ENCODE measurements at places on chromosomes 16 and 17.

DNA sequence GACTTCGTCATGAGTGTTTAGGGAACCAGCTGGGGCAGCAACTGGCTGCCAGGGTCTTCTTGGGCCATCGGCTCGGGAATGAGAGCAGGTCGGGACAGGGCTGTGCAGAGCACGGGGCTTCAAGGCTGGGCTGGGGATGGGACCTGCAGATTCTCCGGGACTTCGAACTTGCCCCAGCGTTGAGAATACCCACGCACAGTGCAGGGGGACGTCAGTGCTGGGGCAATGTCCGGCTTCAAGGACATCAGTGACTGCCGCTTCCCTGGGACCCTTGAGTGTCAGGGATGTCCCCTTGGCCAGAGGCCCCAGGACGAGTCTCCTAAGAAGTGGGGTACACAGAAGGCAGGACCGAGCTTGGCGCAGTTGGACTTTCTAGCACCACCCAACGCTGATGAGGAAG, 76.3 kb downstream of the MGAT5B start:
- DNase-seq = no peak

DNA sequence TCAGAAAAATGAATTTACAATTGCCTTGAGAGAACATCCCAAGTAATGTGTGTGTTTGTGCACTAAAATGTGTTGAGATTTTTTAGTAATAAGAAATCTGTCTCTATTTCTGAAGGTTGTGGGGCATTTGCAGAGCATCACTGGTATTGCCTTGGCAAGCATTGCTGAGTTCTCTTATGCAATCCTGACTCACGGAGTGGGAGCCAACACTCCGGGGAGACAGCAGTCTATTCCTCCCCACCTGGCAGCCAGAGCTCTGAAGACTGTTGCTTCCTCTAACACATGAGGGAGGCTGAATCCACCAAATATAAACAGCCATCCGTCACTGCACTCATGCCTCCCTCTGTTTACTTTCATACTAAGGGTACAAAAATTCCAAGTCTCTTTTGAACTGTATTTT, 10.6 kb downstream of the CNTD1 start:
- DNase-seq = no peak

DNA sequence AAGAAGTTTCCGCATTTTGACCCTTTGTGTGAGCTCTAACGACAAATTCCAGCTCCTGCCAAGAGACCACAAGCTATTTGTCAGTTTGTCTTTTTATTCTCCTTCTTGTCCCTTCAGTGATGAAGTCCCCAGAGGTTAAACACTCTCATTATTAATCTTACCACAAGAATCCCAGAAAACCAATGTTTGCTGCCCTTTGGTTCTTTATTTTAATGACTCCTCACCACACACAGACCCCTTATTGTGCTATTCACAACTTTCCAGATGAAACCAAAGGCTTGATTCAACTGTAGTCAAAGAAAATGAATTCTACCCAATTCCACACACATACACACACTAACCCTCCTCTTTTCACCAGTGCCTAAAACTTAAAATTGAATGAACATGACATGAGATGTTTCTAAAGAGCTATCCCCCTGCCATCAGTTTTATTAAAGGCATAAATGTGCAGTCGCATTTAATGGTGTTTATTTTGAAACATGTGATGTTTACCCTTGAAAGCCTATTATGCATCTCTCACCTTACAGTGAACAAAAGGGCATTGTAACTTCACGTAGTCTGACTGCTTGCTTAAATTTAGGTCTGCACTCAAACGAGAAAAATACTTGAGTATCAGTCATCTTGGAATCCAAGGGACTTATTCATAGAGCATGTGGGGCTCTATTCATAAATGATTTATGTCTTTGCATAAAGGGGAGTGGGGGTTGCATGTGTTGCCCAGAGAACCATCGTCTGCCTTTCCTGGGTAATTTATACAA, 44.1 kb downstream of the PCTP start:
- no peak for DNase-seq

- no peak for DNase-seq
Measured at GRCh38 chr17:80106751-80107150, 5.4 kb downstream of the GAA start.

DNA sequence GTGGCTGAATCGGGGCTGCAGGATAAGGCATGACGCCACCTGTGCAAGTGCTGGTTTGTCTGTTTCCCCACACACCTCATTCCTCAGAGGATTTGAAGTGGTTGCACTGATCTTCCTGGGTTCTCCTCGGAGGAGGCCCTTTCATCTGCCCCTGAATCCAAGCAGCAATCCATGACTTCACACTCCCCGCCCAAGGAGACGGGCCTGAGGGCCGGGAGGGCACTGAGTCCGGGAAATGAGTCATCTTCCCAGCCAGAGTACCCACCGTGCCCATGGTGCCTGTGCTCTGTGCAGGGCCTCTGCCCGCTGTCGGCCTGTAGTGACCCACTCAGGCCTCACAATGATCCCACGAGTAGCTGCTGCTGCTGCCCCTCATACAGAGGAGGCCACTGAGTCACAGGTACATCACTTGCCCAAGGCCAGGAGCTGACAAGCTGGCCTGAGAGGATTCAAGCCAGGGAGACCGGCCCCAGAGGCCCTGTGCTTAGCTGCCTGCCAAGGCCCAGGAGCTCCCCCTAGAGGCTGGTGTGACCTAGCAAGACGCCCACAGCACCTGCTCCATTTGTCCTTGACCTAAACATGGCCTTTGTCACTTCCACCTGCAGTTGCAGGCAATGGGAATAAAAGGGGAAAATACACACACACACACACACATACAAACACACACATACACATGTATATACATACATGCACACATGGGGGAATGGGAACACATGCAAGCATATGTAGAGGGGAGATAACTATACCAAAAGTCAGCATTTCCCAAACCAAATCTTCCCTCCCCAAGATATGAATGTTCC, 240.0 kb downstream of the C16orf95 start:
- DNase-seq = no peak

DNA sequence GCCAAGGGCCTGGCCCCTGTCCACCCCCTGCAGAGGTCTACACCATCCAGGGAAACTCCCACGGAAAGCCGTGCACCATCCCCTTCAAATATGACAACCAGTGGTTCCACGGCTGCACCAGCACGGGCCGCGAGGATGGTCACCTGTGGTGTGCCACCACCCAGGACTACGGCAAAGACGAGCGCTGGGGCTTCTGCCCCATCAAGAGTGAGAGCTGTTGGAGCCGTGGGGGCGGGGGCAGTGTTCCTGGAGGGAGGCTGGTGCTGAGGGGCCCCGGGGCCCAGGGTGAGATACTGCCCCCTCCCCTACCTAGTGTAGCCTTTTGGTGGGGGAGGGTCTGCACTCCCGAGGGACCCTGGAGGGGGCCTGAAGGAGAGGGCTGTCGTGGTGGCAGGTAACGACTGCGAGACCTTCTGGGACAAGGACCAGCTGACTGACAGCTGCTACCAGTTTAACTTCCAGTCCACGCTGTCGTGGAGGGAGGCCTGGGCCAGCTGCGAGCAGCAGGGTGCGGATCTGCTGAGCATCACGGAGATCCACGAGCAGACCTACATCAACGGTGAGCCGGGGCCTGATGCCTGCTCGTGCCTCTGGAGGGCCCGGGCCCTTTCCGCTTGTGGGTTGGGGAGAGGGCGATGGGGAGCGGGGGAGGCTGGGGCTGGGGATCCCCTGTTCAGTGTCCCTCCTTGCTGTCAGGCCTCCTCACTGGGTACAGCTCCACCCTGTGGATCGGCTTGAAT, 38.8 kb downstream of the MRC2 start:
- DNase-seq = no peak

DNA sequence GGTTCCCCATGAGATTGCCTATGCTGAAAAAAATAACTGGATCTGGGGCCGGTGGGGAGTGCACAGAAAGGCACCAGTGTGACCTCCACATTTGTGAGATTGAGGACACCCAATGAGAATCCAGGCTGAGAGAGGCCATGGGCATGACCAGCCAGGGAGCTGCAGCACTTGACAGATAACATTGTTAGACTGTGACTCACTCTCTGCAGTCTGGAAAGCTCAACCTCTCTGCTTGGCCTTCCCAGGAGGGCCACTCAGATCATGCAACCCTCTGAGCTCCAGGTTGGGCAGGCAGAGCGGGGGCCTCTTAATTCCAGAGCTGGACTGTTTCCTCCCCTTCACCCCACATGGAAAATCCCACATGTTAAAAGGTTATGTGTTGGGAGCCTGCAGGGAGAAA, 30.1 kb downstream of the FZD2 start:
- no peak for DNase-seq

DNA sequence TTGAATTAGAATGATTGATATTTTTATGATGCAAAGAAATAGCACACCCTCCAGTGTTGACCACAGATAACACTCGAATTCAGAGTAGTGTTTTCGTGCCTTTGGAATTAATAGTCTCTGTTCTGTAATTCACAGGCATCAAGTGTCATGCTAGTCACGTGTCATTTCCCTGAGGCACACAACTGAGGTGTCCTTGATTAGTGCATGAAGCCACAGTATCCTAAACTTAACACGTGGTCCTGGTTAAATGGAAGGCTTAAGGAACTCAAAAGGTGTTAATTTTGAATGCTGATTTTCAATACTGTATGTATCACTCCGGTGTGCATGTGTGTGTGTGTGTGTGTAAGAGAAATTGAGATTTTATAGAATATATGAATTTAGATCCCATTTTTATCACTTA, 625.6 kb downstream of the TMEM114 start:
- no peak for DNase-seq

DNA sequence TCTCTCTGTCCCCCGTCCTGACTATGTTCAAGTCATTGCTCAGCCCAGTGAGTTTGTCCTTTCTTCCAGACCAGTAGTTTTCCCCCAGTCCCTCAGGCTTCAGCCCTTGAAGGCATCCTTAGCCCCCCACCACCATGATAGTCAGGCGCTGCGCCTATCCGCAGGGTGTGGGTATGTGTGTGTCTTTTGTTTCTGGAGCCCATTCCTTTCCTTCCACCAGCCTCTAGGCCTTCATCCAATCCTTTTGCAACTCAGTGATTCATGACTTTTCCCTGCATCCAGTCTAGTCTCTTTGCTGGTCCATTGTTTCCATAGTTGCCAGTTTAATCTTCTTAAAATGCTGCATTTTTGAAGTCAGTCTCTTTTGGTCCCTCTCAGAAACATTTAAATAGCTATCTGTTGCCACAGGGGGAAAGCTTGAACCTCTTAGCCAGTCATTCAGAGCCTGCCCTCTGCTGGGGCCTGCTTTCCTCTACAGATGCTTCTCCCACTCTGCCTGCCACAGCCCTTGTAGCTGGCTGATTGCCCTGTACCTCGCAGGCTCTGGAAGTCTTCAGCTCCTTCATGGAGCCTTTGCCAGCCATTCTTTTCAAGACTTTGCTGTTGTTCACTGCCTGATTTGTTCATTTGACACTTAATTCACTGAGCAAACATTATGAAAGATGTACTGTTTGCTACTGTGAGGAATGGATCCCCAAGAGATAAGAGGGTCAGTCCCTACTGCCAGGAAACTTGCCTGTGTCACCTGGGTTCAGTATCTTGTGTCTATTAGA, 55.9 kb upstream of the ADCY7 start:
- DNase-seq = peak; percentile 32

DNA sequence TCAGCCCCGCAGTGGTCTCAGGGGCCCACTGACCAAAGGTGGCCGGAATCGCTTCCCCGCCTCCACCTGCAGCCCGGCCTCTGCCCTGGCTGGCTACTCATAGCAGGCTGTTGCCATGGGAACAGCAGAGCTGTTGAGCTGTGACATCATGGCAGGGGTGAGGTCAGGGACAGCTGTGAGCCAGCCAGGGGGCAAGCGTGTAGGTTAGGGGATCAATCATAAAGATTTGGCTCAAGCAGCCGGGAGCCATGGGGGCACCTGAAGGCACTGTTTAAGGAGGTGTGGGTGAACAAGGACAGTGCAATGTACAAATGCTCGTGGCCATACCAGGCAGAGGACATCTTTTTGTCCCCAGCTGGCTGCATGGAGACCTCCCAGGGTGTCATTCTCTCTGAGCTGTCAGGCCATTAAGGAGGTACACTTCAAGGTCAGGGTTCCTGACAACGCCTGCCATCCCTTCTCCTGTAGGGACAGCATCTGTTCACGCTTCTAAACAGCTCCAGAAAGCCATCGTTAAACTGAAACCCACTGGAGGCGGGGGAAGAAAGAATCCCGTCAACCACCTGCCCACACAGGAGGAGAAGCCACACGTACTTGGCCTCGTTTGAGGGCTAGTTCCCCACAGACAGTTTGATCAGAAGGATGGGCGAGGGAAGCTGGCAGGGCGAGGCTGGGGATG, at the start of gene CEP295NL:
Gene CEP295NL (minus strand): TSS at position 101 of the 679 bp plus-strand sequence. CDS start 1,373 bp downstream, outside the sequence.
- DNase-seq = no peak

- peak; percentile 34 for DNase-seq
Measured at GRCh38 chr17:50177983-50178834, 12.4 kb downstream of the SGCA start.

- DNase-seq = no peak
Measured at GRCh38 chr16:61730997-61731396, 305.2 kb downstream of the CDH8 start.

GRCh38 chr16:23509782-23510163, 521 bp downstream of the GGA2 start:
- no peak for DNase-seq

DNA sequence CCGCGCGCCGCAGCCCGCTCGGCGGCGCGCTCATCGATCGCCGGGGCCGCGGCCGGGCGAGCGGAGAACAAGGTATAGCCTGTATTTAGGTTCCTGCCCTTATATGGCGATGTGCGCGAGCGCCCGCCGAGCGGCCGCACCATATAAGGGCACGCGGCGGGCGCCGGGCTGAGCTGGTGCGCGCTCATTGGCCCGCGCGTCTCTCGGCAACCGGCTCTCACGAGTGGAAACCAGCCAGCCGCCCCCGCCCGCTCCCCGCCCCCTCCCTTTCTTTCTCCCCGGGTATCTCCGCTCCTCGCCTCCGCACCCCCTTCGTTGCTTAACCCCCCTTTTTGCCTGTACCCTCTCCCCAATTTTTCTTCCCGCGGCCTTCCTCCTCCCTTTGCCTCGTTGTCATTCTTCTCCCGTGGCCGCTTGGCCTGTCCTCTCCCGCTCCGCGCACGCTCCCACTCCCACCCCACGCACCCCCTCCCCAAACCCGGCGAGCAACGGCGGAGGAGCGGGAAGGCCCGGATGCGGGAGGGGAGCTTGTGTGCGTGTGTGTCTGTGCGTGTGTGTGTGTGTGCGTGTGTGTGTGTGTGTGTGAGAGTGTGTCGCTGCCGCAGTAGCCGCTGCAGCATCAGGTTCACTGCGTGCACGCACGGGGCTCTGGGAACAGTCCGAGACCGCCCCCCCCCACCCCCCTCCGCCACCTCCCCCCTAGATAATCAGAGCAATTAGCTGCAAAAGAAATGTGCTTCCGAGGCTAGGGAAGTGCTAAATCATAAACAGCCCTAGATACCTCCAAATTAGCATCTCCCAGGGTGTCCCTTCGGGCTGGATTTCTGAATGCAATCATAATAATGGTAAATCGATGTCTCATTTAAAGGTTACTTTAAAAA, 13.5 kb upstream of the CBX8 start:
- peak; percentile 78 for DNase-seq

DNA sequence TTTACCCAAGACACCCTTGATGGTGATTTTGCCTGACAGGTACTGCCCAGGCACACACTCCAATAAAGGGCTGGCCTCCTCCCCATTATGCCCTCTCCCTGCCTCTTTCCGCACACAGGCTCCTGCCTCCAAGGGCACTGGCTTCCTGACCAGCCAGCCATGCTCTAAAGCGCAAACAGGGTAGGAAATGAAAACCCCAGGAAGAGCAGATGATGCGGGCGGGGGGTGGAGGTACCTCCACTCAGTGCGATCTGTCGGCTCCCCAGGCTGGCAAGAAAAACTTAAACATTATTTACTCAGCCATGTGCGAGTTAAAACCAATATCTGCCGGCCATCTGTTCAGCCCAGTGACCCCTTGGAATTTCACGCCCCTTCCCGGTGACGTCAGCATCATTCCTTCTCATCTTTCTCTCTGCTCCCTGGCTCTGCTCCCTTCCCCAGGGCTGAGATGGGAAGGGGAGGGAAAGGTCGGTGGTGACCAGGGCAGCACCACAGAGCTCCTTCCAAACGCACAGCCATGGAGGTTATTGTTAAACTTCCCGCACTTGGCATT, 262.5 kb downstream of the CBLN1 start:
- DNase-seq = no peak

Data from T-helper 17 cell (primary cell).